ENCODE measurements at places on chromosomes 5 and 9.

DNA sequence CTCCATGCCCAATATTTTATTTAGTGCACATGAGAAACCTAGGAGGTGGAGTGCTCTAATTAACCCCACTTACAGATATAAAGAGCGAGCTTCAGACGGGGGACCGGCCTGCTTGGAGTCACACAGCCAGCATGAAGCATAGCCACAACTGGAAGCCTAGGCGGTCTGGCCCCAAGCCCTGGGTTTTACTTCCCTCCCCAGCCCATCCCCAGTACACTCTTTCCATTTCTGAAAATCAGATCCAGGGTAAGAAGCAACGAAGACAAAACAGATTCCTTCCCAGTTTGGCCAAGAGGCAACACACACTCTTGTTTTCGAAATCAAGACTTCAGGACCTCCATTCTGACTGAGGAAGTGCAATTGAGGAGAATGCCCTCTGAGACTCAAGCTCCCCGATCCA lies 27.1 kb downstream of the KCNMB1 start:
- no peak for DNase-seq

DNA sequence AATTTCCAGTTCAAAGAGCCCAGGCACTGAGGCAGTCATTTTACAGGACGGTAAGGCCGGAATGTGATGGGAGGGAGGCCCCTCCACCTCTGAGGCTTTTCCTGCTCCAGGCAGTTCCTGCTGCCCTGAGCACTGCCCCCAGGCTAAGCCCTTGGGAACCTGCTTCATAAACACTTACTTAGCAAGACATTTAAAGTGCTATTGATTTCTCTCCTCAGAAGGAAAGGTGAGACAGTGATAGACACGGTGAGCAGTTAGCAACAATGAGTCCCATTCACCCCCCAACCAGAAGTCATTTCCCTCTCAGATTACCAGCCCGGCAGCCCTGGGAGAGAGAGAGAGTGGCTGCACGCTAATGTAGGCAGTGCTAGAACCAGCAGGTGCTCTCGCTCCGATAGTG lies 462.5 kb downstream of the SPOCK1 start:
- DNase-seq: no peak

- DNase-seq: no peak
These were observed 31.8 kb downstream of the AMBP start for GRCh38 chr9:114046237-114046755.

- no peak for DNase-seq
These were observed 52.1 kb downstream of the C9orf50 start for GRCh38 chr9:129568560-129569501.

- no peak for DNase-seq
These were observed 10.3 kb downstream of the FOXE1 start for GRCh38 chr9:97863314-97863713.
